ENCODE measurements at places on chromosomes 6 and 20.

DNA sequence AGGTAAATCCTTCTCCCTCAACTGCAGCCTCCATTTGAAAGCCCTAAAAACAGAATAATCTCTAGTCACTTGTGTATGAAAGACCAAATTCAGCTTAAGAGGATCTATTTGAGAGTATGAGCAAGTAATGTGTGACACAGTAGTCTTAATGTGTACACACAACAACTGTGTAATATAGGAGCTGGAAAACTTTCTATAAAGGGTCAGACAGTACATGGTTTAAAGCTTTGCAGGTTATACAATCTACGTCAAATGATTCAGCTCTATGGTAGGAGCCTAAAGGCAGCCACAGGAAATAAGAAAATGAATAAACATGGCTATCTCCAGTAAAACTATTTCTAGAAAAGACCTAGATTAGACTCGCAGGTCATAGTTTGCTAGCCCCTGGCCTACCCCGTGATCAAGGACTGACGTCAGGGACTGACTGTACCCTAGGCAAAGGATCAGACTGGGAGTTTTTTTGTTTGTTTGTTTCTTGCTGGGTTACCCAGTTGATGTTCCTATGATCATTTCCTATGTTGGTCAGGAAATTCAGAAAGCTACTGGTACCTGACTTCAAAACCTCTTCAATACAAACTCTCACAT, 39.7 kb downstream of the BTBD9 start:
- no peak for DNase-seq

- DNase-seq: no peak
Observed at GRCh38 chr20:58245181-58245891, 16.9 kb upstream of the ANKRD60 start.

- DNase-seq: no peak
Observed at GRCh38 chr6:12182676-12183075, 107.5 kb upstream of the EDN1 start.

DNA sequence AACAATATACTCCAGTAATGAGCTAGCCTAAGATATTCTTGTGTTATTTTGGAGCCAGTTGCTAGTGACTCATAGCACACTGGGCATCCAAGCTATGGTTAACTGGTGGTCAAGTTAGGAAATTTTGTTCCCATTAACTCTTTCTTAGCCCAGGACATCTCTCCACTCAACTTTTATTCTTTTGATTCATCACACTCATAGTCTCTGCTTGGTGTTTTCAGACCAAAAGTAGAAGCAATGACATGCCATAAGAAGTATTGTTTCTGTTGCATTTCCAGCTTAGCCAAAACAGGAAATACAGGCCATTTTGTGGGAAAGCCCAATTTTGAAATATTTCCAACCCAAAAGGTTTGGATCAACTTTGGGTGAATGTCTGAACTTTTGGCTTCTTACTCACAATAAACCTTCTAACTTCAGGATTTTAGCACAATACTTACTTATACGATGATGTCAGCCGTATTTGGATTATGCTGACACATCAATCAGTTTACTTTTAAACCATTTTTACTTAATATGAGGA, 31.6 kb upstream of the CCN2 start:
- DNase-seq: no peak

DNA sequence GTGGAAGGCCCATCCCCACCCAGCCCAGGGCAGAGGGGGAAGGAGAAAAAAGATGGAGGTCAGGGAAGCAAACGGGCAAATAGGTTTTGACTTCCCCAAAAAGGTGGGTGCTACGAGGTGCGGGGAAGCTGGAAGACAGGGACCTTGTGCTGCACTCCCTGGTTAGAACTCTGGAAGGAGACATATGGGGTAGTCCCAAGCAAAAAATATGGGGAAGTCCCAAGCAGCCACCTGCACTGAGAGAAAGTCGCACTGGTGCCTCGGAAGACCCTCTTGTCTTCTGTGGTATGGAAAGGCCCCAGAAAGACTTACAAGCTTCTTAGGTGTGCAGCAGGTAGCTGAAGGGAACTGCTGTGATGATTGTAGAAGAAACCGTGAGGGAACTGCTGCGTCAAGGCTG, 93.8 kb upstream of the CEP85L start:
- no peak for DNase-seq

- DNase-seq: no peak
Observed at GRCh38 chr6:131159578-131159977, 24.3 kb downstream of the AKAP7 start.

DNA sequence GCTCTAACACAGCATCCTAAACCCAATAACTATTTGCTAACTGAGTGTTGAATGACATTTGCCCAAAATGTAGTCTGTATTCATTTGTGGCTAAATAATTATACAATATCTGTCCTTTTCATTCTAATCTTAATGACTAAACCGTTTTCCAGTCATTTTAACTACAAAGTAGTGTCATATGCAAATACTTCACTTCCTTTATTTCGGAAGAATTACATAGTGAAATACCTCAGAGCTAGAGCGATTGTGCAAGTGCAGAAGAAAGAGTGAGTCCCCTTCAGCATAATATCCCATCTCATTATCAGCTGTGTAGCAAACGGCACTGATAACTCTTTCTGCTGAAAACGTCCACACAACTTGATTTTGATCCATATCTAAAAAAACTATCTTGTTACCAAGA, 66.2 kb downstream of the ROS1 start:
- no peak for DNase-seq

DNA sequence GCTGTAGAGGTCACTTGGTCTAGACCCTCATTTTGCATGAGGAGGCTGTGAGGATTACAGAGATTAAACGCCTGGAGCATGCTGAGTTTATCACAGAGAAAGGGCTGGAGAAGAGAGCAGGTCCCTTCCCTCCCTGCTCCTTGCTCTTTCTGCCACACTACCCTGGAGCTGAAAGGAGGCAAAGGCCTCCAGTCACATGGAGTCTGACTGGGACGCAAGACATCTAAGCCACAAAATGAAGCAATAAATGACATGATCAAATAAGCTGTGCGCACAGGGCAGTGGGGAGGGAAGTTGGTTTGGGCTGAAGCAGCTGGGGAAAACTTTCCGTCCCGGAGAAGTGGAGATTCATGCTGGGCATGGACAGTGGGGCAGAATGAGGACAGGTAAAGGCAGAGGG, 33.3 kb downstream of the ATXN1 start:
- no peak for DNase-seq

- DNase-seq: no peak
Observed at GRCh38 chr6:21666853-21667681, 73.5 kb downstream of the SOX4 start.

- DNase-seq: no peak
Observed at GRCh38 chr6:62891065-62891647, 320.1 kb upstream of the FKBP1C start.

DNA sequence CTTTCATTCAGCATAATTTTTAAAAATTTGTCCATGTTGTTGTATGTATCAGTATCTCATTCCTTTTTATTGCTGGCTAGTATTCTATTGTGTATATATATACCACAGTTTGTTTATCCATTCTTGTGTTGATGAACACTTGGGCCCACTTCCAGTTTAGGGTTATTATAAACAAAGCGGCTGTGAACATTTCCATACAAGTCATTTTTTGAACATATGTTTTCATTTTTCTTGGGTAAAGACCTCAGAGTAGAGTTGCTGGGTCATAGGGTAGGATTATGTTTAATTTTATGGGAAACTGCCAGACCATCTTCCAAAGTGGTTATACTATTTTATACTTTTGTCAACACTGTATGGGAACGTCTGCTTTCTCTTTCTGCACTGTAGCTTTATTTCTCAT, 55.3 kb downstream of the RBM24 start:
- no peak for DNase-seq

- DNase-seq: no peak
Observed at GRCh38 chr20:7193681-7194080, 426.2 kb downstream of the BMP2 start.

GRCh38 chr6:54877713-54878317, 31.2 kb downstream of the FAM83B start:
- DNase-seq: no peak
